ENCODE measurements at places on chromosomes 13 and 19. TPM values are rescaled to one million over a fixed set of nuclear protein-coding genes. Genes with fewer than 3 reads are reported as not detected.

RFPL4A gene
- not detected for total RNA-seq

PRTN3 gene
- not detected for total RNA-seq

SCGB2B2 gene
- total RNA-seq, result not detected

CD33 gene
- total RNA-seq, result not detected
